ENCODE measurements at places on chromosomes 6 and 20.

- no peak for DNase-seq
These were observed 862.6 kb upstream of the MAN1A1 start for GRCh38 chr6:120211955-120212792.

- no peak for DNase-seq
These were observed 1.4 kb downstream of the DEFB132 start for GRCh38 chr20:258963-259362.

- DNase-seq = peak; percentile 58
These were observed 129.5 kb upstream of the SSTR4 start for GRCh38 chr20:22905658-22906057.

- DNase-seq = no peak
These were observed 280.4 kb upstream of the TAB2 start for GRCh38 chr6:149037051-149037671.

GRCh38 chr6:35603326-35604202 is 85.2 kb downstream of the FKBP5 start:
- no peak for DNase-seq

DNA sequence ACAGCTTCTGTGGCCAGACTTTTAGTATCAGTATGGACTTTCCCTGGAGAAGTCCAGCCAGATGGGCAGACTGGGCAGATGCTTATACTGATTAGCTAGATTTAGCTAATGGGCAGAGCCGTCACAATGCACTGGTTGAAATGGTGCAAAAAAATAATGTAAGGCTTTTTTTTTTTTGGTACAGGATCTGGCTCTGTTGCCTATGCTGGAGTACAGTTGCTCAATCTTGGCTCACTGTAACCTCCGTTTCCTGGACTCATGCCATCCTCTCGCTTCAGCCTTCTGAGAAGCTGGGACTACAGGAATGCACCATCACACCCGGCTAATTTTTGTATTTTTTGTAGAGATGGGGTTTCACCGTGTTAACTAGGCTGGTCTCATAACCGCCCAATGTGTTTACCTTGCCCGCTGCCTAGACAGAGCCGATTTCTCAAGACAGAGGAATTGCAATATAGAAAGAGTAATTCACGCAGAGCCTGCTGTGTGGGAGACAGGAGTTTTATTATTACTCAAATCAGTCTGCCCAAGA is 16.4 kb upstream of the KIFC1 start:
- DNase-seq = peak; percentile 87

DNA sequence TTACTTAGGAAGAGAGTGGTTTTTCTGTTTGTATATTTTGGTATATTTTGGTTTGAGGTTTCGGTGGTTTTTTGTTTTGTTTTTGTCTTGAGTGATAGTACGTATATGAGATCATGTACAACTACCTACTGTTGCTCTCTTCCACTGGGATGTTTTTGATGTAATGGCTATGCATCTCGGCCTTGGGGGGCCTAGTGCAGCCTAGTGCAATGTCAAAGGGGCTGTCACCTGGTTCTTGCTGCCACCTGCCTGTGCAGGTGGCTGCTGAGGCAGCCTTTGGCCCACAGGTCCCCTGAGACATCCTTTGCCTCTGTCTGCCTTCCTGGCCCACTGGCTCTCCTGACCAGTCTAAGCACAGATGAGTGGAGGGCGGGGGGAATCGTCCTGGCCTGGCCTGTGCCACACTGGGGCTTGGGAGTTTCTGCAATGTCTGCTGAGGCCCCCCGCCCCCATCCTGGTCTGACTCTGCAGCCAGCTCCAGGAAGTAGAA is 546.6 kb downstream of the CD83 start:
- DNase-seq = no peak

DNA sequence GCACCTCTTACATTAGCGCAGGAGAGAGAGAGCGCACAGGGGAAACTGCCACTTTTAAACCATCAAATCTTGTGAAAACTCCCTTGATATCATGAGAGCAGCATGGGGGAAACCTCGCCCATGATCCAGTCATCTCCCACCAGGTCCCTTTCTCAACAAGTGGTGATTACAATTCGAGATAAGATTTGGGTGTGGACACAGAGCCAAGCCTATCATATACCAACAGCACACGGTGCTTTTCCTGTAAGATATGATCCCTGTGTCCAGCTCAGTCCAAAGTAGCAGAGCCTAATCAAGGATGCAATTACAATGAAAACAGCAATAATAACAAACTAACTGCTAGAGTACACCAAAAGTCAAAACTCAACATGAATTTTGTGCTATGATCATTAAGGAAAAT is 148.7 kb upstream of the TCF21 start:
- no peak for DNase-seq

GRCh38 chr6:71393471-71393870 is 104.9 kb downstream of the OGFRL1 start:
- no peak for DNase-seq

DNA sequence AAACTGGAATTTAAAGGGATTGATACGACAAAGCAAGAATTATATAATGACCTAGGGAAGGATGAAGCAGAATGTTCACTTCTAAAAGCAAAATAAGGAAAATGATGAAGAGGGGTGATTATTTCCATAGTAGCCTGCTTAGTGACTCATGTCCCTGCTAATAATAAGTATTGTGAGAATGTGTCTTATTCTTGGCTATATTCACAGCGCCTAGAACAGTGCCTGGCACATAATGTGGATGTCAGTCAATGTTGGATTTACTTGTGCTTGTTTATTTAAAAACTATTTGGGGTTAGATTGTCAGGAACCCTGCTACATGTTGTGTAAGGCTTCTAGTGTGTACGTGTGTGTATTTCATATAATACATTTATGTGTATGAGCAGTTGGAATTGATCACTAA is 85.1 kb downstream of the ZFAND3 start:
- no peak for DNase-seq

DNA sequence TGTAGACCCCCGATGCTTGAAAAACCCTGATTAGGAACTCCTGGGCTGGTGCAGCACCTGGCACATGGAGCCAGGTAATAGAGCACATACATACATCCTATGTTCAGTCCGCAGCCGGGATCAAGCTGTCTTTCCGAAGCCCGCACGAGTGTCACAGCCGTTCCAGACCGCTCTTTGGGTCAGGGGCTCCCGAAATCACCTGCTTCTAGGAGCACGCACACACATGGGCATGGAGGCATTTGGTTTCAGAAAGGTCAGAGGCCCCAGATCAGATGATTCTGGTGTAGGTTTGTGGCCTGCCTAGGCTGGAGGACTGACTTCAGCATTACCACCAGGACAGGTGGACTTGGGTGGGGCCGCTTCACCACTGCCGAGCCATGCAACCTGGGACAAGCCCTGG is 42.1 kb upstream of the STX16 start:
- no peak for DNase-seq
